ENCODE measurements at places on chromosomes 12 and 14. TPM values are rescaled to one million over a fixed set of nuclear protein-coding genes. Genes with fewer than 3 reads are reported as not detected.

DNA sequence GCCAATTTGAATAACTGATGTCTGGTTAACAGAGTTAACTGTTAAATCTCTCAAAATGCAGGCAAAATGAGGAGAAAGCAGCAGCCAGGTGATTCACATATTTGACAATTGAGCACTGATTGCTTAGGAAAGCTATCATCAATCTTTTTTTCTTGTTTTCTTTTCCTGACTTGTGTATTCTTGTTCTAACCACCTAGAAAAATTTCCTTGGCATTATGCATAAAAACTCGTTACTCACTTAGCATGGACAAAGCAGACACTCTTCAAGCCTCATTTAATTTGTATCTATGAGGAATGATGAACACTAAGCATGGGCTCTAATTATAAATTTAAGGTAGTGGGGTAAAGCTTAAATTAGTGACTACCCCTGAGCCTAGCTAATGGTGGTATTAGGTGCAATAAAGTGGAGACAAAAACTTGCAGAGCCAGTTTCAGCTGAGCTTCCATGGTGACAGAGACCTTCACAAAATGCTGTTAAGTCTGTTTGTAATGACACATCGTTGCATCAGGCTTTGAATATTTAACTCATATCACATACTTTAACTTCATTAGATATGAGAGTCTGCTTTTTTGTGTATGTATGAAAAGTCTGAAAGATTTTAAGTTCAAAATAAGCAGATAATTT, 52.0 kb downstream of the RASSF9 start:
- peak; percentile 44 for DNase-seq

- no peak for DNase-seq
Observed at GRCh38 chr12:646442-647384, 16.5 kb downstream of the NINJ2 start.

DNA sequence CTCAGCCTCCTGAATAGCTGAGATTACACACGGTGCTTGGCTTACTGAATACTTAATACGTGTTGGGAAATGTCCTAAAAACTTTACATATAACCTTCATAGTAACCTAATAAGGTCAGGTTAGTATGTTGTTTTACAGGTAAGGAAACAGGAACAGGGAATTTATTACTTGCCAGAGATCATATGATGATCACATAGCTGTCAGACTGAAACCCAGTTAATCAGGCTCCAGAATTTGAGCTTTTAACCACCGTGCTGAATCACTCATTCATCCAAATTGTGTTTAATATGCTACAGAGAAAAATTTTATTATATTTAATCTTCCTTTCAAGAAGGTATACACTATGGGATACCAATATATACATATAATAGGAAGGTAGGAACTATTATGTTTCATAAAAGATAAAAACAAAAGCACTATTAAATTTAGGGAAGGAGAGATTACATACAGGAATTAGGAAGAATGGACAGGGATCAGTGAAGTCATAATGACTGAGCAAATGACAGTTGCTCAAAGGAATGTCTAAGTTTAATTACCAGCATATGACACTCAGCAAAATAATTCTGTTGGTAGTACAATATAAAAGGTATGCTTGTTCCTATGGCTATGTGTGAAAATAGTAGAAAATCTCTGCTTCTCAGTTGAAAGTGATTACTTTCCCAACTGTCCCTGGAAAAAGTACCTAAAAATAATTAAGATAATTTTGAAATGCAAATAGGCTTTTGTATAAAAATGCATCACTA, 59.3 kb downstream of the HEATR5A start:
- peak; percentile 64 for DNase-seq

GRCh38 chr12:60872850-60873713, 1277.3 kb downstream of the SLC16A7 start:
- no peak for DNase-seq

GRCh38 chr14:58946431-58946830, 242.0 kb upstream of the DAAM1 start:
- DNase-seq: no peak

DNA sequence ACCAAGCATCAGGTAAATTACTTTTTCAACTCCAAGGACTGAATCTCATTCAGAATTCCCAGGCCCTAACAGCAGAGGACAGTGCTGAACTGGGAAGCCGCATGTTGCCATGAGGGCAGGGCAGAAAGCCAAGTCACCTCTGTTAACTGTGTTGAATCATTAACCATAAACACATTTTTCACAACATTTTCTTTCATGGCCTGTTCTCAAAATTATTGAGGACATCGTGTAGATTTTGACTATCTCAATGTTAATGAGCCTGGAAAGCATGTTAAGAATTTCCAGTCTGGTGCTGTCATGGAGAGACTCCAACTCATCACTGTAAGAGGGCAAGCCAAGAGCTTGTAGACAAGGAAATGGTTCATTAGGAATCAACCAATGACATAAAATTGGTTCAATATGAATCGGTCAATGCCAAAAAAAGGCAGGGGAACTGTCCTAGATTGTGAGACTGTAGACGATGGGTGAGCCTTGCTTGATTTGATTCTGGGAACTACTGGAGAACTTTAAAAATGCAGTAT, 33.7 kb downstream of the CPM start:
- DNase-seq: peak; percentile 90

DNA sequence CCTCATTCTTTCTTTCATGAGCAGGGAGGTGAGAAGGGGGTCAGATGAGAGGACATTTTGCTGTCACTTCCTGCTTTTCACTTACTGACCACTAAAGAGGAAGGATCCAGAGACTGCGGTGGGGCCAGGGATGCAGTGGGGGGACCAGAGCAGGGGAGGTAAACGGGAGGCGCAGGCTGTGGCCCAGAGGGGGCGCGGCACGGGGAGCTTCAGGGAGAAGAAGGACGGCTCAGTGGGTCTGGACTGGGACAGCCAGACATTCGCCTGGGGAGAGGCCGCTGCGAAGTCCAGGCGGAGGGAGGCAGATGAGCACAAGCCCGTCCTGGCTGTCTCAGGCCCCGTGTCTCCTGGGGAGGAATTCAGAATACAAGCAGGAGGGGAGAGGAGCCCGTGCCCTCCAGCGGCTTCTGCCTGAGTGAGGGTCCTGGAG, 41.2 kb downstream of the SLC6A12 start:
- DNase-seq: no peak

DNA sequence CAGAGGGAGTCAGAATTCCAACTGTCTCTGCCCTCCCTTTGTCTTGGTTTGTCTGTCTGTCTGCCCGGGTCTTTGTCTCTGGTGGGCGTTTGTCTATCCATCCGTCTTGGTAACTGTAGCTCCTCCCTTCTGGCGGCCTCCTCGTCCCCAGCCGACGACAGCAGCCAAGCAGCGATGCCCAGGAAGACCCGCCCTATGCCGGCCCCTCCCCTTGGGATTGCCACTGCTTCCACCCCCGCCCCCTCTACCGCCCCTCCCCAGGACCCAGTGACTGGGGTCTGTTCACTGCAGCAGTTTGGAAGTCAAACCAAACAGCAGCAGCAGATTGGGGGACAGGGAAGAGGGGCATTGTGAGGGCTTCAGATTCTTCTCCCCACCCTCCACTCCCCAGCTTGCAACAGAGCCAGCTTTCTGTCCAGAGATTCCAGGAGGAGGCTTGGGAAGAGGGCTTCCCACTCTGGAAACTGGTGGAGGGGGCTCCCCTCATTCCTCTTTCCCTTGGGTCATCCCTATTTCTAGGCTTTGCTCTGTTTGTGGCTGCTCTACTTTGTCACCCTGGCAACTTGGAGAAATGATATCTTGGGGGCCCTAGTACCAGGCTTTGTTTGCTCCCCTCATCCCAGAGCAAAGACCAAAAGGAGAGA, 2.4 kb upstream of the RARG start:
- DNase-seq: no peak

The TAS2R9 gene
- total RNA-seq: not detected

- DNase-seq: peak; percentile 65
Observed at GRCh38 chr12:78880078-78880477, 15.5 kb downstream of the SYT1 start.

- DNase-seq: no peak
Observed at GRCh38 chr14:105328678-105329390, 14.3 kb downstream of the PACS2 start.

- DNase-seq: peak; percentile 61
Observed at GRCh38 chr12:75979181-75979580, 52.4 kb downstream of the PHLDA1 start.

GRCh38 chr14:89485264-89485663, 68.2 kb upstream of the FOXN3 start:
- DNase-seq: no peak

GRCh38 chr12:11509326-11509725, 114.0 kb upstream of the PRB2 start:
- DNase-seq: no peak

The FGF23 gene
- total RNA-seq: not detected

DNA sequence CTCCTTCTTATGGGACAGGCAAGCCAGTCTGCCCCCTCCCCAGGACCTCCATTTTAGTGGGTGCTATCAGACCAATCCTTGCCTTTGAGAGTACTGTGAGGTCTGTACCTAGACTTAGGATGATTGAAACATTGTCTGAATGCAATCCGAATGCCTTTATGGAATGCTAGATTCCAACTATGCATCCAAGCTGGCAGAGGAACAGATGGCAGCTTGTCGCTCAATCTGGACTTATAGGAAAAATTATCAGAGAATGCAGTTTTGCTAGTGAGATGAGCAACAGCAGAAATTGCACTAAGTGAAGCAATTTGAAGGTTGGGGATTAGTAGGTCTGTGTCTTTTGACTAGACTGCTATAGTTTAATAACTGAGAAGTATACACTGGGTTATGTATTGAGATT, 109.1 kb downstream of the DYRK2 start:
- no peak for DNase-seq

The KCNC2 gene
- not detected for total RNA-seq

GRCh38 chr12:60539592-60539991, 943.8 kb downstream of the SLC16A7 start:
- DNase-seq: no peak

- DNase-seq: no peak
Observed at GRCh38 chr12:6471989-6472360, 1.5 kb upstream of the VAMP1 start.

The RNF212B gene
- total RNA-seq: not detected

Data from astrocyte (in vitro differentiated cells and primary cell).